ENCODE measurements at places on chromosomes 12 and 14. TPM values are rescaled to one million over a fixed set of nuclear protein-coding genes. Genes with fewer than 3 reads are reported as not detected.

GRCh38 chr14:90103808-90104207, 42.0 kb downstream of the KCNK13 start:
- DNase-seq = no peak

TC2N gene
- total RNA-seq = 48.9 TPM

DNA sequence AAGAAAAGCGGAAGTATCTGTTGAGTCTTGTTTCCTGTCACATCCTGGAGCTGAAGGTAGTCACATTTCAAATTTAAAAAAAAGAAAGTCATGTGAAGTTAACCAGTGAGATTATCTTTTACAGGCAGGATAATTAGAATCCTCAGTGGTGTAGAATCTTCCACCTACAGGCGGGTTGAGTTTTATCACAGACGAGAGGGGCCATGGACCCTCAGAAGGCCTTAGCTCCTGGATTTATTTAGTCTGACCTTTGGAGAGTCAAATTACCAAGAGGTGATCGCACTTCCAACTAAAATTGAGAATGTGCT, 13.0 kb upstream of the GNG2 start:
- DNase-seq = no peak

GRCh38 chr12:20272801-20273200, 95.5 kb upstream of the PDE3A start:
- no peak for DNase-seq

DNA sequence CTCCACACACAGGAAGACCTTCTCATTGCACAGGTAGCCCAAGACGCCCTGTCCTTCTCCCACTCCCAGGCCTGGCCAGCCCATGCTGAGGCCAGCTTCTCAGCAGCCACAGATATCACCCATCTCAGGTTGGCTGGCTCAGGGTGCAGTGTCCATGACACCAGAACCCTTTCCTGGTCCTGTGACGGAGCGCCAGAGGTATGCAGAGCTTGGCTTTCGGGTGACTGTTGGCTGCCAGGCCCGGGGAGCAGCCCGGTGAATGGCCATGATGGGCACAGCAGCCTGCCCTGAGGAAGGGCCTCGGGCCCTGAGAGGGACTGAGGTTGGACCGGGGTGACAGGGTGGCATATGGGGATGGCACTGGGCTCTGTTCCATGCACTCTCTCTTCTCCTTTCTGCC, 173.4 kb downstream of the TSPAN9 start:
- no peak for DNase-seq

GLI1 gene
- total RNA-seq = 0.09 TPM

All from esophagus squamous epithelium (tissue), 5 donors.